Spleen (tissue), 13 donors: ENCODE measurements at places on chromosomes 13 and 19. TPM values are rescaled to one million over a fixed set of nuclear protein-coding genes. Genes with fewer than 3 reads are reported as not detected.

DNA sequence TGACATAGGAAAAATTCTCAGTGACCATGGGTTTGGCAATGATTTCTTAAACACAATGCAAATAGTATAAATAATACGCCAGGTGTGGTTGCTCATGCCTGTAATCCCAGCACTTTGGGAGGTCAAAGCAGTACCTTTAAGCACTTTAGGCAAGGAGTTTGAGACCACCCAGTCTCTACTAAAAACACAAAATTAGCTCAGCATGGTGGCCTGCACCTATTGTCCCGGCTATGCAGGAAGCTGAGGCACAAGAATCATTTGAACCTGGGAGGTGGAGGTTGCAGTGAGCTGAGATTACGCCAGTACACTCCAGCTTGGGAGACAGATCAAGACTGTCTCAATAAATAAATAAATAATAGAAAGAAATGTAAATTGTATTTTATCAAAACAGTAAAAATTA is 356.5 kb upstream of the SLITRK6 start:
- no peaks in the 10 kb centered on the region for H3K36me3 ChIP-seq
- no peaks in the 10 kb centered on the region for H3K4me1 ChIP-seq
- H3K27ac ChIP-seq: no peak overlapping the region

- no peaks in the 10 kb centered on the region for H3K4me1 ChIP-seq
- H3K4me3 ChIP-seq: no peak overlapping the region
- peaks cover 56% of the 10 kb centered on the region for H3K36me3 ChIP-seq
- DNase-seq: no peak
Measured at GRCh38 chr13:31261241-31261640, 61.5 kb downstream of the B3GLCT start.

DNA sequence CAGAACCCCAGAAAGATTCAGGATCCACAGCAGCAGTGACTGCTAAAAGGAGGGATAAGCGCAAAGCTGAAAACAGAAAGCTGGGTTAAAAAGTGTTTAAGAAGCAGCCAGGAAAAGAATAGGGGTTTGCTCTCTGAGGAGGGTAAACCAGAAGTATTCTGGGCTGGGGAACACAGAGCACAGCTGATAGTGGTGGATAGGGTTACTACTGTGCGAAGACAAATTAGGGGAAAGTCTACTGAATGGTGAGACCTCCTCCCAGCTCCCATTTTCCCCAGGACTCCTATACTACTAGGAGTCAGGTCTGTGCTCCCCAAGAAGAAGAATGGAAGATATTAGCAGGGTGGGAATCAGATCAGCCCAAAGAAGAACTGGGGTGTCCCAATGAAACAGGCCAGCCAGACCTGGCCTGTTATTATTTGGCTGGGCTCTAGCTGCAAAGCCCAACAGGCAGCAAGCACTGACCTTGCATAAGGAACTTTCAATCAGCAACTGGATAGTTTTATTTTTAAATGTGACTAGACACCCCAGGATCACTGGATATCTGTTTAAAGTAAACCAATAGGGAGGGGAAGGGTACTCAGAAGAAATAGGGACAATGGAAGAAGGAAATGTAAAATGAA is 43.5 kb upstream of the SERTM1 start:
- no peaks in the 10 kb centered on the region for H3K4me1 ChIP-seq
- no peaks in the 10 kb centered on the region for H3K36me3 ChIP-seq
- no peak for DNase-seq
- no peaks in the 10 kb centered on the region for H3K27me3 ChIP-seq
- no peak overlapping the region for H3K4me3 ChIP-seq

DNA sequence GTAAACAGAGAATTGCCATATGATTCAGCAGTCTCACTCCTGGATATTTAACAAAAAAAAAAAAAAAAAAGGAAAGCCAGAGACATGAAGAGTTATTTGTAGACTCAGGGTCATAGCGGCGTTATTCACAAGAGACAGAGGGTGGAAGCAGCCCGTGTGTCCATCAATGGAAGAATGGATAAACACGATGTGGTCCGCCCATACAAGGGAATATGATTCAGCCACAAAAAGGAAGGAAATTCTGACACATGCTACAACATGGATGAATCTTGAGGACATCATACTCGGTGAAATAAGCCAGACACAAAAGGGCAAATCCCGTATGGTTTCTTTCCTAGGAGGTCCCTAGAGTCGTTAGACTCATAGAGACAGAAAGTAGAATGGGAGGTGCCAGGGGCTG is 14.8 kb downstream of the ACSBG2 start:
- H3K27ac ChIP-seq: no peak overlapping the region
- no peak for DNase-seq
- no peaks in the 10 kb centered on the region for H3K27me3 ChIP-seq
- no peaks in the 10 kb centered on the region for H3K4me1 ChIP-seq
- H3K36me3 ChIP-seq: no peaks in the 10 kb centered on the region

Gene LRRC25
- polyA plus RNA-seq: 14.6 TPM

Gene FKBP8
- 131 TPM for polyA plus RNA-seq
